ENCODE measurements at places on chromosomes 2 and 18.

GRCh38 chr2:70046534-70046933 lies 40.7 kb upstream of the PCBP1 start:
- DNase-seq: no peak

DNA sequence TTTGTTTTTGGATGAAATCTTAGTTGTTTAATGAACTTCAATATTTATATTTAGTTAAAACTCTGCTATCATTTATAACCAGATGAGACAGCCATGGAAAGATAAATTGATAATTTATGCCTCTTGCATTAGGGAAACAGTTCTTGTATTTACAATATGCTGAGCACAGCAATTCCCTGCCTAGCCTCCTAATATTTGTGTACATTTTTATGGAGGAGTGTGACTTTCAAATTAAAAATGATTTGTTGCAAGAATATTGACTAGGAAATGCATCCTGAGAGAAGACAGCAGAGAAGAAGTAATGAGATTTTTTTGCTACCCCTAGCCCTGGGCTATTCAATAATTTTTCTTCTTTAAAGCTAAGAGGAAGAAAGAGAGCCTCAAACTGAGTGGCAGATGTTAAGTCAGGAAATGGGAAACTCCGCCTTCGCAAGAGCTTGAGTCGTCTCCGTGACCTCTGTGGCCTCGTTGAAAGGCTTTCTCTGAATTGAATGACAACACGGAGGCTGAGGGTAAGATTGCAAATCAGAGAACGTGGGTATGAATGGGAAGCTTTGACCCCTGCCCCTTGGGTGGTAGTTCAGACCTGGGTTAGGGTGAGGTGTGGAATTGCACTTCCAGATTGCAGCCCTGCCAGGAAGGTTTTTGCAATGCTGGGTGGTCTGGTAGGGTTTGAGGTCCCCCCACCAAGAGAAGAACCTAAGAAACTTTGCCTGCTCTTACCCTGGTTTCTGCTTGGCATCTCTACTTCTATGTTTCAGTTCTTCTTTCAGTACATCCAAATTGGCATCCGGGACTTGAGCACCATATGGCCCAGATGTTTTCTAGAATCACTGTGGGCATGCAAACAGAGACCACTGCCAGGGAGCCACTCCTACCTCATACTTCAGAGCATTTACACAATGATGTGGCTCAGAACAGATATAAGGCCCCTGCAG lies 210.3 kb upstream of the RBMS1 start:
- no peak for DNase-seq

DNA sequence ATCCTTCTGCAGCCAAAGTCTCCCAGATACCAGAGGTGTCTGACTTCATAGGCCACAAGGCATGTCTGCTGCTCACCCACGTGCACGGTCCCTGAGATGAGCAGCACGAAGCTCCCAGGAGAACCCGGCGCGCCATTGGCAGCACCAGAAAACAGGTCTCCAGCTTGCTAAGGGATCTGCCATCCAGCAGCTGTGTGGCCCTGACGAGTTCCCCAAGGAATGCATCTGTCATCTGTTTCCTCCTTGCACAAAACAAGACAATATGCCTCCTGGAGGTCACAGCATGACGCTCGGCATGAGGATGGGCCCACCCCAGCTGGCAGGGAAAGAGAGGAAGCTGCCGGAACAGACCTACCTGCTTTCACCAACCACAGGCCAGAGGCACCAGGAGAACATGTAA lies 29.2 kb downstream of the HS6ST1 start:
- DNase-seq: no peak

DNA sequence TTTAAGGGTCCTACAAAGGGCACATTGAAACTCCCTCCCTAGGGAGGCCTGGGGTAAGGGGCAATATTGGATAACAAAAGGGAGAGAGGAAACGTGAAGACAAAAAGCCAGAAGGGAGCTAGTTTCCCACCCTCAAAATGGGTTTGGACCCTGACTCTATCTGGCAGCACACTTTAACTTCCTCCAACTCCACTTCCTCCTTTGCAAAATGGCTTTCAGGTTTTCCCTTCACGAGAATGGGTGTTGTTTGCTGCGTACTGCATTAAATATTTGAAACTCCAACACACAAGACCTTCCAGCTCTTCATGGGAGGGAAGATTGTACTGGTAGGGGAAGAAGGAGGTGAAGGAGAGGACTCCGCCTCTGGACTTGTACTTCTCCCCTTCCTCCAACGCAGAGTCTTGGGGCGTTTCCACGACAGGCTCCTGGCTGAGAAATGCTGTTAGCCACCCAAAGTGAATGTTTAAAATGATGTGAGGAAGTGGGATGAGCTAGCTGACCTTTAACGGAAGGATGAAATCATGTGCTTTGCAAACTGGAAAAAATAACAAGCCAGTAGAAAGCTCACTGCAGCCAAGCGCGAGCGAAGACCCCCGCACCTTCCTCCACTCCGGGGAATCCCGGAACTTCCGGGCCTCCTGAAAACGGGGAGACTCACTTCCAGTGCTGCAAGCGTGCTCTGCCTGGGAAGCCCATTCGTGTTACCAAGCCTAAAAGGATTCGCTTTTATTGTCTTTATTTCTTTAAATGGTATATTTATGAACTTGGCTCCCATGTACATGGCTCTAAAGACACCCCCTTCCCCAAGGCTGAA lies 85.6 kb downstream of the VIT start:
- no peak for DNase-seq

DNA sequence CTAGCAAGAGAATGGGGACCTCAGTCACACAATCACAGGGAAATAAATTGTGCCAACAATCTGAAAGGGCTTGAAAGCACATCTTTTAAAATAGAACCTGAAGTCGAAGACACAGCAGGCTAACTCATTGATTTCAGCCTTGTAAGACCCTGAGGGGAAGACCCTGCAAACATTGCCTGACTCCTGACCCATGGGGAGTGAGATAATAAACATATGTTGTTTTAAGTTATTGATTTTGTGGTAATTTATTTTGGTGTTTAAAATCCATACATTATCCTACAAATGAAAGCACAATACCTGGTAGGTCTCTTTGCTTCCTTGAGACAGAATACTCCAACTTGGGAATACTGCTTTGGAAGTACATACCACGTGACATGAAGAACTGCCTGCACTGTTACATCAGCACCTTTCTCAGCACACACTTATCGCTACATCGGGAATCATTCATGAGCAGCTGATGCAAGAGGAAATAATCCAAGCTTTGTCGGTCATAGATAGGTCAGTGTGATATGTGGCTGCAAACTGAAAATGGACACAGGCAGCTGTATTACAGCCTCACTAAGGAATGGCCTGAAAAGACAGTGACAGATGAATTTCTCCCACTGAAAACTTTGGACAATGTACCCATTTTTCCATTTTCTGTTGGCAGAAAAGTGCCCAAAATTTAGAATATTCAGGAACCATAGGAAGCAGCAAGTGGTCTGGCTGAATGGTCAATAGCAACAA lies 494.5 kb upstream of the MAP2 start:
- DNase-seq: no peak

DNA sequence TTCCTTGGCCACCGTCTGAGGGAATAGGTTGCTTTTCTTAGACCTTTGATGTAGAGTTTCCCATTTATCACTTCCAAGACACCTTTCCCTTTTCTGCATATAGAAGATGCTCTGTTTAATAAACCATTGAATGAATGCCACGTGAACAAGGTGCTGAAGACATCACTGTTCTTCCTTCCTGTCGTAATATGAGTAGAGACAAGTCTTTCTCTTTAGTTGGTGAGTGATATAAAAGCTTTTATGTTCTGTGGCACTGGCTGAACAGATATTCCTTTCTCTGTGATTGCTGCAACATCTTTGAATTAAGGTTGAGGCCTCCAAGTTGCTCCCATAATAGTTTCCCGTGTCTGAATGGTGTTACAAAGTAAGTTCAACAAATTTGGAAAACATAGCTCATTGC lies 38.7 kb downstream of the TTC39C start:
- no peak for DNase-seq

DNA sequence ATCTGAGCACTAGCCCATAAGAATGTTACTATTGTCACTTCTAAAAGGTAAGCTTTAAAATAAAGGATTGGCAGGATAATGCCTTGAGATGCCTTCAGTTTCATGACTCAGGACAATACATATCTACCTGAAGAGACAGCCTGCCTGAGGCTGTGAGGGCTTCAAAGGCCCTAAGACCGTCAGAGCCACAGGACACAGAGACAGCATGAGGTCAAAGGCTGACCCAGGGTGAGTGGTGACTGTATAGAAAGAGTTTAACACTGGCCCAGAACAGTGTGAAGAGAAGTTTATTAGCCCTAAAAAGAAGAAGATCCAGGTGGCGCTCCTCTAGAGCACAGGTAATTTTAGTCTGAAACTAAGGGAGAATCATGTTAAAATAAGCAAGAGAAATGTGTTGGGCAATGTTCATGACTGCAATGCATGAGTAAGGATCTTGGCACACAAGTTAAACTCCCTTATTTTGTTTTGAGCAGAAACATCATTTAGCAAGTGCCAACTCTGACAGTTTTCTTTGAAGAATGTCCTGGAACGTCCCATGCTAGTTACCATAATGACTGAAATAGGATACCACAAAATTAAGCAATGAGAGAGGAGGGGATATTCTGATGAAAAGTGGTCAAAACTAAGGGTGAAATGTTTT lies 78.1 kb upstream of the FAM110C start:
- no peak for DNase-seq

DNA sequence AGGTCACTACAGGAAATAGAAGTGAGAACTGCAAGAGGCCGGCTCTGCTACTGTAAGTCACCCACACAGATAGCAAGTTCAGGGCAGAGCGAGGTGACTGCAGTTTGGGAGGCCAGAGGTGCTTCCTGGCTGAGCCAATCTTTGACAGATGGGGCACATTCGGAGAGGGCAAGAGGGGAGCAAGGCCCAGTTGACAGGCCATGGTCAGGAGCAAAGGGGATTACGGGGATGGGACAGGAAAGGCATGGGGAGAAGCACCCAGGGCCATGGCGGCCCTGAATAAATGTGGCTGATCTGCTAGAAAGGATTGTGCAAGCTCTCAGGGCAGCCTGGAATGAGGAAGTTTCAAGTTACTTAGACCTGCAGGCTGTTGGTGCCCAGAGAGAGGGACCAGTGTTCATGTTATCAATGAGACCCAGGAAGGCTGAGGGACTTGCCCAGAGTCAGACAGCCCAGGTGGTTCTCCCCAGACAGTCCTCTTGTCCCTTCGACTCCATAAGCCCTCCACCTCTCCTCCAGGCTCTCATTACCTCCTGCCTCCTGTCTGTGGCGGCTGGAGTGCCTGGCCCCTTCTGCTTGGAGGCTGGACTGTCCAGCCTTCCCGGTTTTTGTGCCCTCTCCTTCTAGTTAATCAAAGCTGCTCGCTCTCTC lies 123.3 kb downstream of the CTIF start:
- peak; percentile 72 for DNase-seq

DNA sequence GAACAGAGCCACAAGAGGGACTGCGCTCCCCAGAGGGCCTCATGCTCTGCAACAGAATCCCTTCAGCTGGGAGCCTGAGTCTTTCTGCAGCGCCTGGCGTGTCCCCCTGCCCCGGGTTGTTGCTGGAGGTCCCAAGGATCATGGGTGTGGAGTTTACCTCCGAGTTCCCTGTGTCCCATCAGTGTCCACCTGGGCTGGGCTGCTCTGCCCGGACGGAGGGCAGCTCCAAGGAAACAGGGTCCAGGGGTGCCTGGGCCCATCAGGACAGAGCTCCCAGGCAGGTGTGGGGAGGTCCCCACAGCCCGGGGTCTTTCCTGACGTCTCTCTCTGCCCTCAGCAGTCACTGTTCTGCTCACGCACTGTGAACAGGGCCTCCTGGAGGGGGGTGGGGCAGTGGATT lies 63.5 kb downstream of the EMILIN2 start:
- no peak for DNase-seq

DNA sequence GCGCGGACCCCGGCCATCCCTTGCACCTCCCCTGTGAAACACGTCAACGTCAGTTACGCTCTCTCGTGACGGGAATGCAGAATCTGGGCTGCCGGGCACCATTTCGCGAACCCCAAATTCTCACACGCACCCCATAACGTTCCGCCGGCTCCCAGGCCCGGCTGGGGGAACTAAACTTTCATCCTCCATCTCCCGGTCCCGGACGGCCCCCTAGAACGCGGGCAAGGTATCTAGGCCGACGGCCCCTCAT lies 544 bp downstream of the DNAJC27 start:
- DNase-seq: no peak

- DNase-seq: no peak
Measured at GRCh38 chr2:72889991-72890390, 2.8 kb downstream of the SPR start.

DNA sequence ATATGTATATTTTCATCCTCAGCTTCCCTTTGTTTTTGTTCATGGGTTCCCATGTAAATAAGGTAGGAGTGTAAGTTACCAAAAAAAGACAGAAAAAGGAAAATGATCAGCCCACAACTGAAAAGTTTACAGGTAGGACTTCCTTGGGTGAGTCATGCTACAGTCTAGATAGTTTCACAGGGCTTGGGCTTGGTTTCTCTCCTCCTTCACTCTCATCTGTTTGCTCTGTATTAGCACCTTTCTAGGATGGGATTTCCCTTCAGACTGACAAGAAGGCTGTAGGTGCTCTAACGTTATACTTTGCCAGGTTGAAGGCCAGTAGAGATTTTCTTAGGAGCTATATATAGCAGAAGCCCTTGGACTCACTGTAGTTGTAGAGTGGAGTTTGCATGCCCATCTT lies 57.9 kb downstream of the FAM171B start:
- DNase-seq: no peak

GRCh38 chr2:179031731-179032408 lies 18.1 kb downstream of the CCDC141 start:
- peak; percentile 4 for DNase-seq

DNA sequence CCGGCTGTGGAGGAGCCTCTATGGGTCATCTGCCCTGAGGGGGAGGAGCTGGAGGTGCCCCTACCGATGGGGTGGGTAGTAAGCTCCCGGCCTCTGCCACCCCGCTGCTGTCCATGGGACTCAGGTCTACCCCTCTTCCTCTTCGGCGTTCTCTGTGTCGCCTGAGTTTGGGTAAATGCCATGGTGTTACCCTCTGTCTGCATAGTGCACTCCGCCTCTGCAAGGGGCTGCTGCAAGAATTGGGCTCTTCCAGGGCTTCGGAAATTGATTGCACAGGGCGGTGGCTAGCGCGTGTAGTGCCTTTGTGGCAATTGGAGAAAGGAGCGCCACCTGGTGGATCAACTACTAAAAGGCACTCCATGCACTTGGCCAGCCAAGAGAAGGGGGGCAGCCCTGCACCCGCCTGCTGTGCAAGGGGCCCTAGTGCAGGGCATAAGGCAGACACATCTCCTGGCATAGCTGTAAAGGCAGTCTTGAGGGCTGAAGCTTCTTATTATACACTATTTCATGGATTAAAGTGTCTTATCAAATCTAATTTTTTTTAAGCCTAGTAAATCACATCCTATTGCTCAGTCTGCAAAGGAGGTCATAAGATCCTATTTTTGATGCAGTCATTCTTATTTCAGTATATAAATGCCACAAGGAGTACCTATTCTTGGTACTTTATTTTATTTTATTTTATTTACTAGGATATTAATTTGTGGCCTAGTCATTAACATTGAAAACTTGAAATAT lies 308.9 kb downstream of the PDE11A start:
- DNase-seq: peak; percentile 74

GRCh38 chr2:99711144-99711543 lies 221.3 kb upstream of the REV1 start:
- DNase-seq: no peak

All from fibroblast of pulmonary artery (primary cell).